Neural progenitor cell (in vitro differentiated cells): ENCODE measurements at places on chromosomes 16 and 17. TPM values are rescaled to one million over a fixed set of nuclear protein-coding genes. Genes with fewer than 3 reads are reported as not detected.

- no peak for DNase-seq
Observed at GRCh38 chr17:4050971-4051370, 86.7 kb upstream of the ATP2A3 start.

GRCh38 chr17:43327421-43327820 lies 71.4 kb upstream of the ARL4D start:
- DNase-seq, result no peak

GRCh38 chr17:82791532-82791931 lies 39.7 kb downstream of the TBCD start:
- no peak for DNase-seq

DNA sequence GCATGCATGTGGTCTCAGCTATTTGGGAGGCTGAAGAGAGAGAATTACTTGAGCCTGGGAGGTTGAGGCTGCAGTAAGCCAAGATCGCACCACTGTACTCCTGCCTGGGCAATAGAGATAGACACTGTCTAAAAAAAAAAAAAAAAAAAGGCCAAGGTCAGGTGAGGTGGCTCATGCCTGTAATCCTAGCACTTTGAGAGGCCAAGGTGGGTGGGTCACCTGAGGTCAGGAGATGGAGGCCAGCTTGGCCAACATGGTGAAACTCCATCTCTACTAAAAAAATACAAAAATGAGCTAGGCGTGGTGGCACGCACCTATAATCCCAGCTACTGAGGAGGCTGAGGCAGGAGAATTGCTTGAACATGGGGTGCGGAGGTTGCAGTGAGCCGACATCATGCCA lies 28.2 kb upstream of the CORO1A start:
- no peak for DNase-seq

GRCh38 chr16:81716478-81717225 lies 62.4 kb upstream of the PLCG2 start:
- no peak for DNase-seq

Gene DHODH
- total RNA-seq, result 7.2 and 12.1 TPM in 2 replicates

DNA sequence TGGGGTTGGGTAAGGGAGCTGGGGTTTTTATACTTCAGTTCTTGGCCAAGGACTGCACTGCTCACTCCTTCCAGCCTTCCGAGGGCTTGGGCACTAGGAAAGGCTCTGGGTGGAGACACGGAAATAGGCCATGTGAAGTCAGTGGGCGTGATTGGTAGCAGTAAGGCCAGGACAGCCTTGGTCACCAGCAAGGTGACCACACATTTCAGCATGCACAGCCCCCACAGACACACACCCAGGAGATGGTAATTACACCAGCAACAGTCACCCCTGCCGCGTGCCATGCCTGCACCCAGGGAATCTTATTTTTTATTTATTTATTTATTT lies 252.5 kb downstream of the SEC14L1 start:
- DNase-seq, result no peak

Gene CCL8
- total RNA-seq, result not detected in 2 replicates

DNA sequence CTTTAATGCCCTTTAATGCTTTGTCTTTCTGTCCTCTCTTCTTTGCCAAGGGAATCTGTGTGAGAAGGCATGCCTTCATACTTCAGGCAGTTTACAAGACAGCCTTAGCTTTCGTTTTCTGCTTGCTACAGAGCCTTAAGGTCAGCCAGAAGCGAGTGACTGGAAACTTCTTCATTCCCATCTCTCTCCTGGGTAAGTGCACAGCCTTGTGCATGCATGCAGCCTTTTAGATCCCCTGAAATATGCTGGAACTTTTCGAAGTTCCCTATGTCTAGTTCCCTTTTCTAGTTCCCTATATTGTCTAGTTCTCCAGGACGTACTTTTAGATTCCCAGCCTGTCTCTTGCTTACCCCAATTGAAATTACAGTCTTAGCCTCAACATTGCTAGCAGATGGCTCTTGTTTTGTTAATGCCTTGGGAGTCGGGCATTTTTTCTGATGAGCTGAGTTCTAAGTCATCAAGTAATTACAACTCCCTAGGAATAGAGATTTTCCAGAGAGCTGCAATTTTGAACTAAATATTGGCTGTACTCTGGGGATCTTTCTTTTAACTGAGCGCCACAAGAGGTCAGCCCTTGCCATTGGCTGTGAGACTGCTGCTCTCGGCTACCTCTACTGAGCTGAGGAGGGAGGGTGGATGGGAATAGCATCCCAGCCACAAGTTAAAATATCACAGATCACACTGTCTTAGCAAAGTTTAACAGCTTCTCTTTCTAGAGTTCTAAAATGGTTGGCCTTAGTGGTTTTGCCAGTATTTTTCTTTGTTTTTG lies 22.7 kb upstream of the PPM1D start:
- no peak for DNase-seq

Gene UMOD
- total RNA-seq, result not detected in 2 replicates

Gene CALB2
- 0.62 TPM in 1 of 2 replicates, not detected in the other for total RNA-seq

GRCh38 chr17:60087882-60088669 lies 9.4 kb upstream of the HEATR6 start:
- DNase-seq, result no peak

GRCh38 chr17:8867361-8867981 lies at the start of gene PIK3R6:
PIK3R6 (minus strand) TSS chr17:8867674; CDS start chr17:8849794, 17,880 bp downstream.
- DNase-seq, result no peak

DNA sequence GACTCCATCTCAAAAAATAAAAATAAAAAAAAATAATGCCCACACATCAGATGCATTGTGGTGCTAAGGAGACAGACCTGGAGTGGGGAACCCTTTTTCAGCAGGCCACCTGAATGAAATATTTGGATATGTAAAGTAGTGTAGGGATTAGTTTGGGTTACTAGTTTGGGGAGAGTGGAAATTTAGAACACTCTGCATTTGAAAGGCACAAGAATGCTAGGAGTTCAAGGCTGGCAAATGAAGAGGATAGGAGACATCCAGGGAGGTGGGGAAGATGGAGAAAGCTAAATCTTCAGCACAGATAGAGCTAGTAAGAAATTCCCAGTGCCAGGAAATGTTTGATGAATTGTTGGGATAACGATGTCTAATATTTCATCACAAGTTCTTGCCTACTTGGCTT lies 298.3 kb upstream of the ERCC4 start:
- no peak for DNase-seq

Gene TBC1D3E
- not detected in 2 replicates for total RNA-seq

Gene SOCS1
- 1.6 and 7.3 TPM in 2 replicates for total RNA-seq
